ENCODE measurements at places on chromosomes 7 and 10.

GRCh38 chr10:96421995-96422394 lies 63.2 kb upstream of the OPALIN start:
- no peak for DNase-seq

DNA sequence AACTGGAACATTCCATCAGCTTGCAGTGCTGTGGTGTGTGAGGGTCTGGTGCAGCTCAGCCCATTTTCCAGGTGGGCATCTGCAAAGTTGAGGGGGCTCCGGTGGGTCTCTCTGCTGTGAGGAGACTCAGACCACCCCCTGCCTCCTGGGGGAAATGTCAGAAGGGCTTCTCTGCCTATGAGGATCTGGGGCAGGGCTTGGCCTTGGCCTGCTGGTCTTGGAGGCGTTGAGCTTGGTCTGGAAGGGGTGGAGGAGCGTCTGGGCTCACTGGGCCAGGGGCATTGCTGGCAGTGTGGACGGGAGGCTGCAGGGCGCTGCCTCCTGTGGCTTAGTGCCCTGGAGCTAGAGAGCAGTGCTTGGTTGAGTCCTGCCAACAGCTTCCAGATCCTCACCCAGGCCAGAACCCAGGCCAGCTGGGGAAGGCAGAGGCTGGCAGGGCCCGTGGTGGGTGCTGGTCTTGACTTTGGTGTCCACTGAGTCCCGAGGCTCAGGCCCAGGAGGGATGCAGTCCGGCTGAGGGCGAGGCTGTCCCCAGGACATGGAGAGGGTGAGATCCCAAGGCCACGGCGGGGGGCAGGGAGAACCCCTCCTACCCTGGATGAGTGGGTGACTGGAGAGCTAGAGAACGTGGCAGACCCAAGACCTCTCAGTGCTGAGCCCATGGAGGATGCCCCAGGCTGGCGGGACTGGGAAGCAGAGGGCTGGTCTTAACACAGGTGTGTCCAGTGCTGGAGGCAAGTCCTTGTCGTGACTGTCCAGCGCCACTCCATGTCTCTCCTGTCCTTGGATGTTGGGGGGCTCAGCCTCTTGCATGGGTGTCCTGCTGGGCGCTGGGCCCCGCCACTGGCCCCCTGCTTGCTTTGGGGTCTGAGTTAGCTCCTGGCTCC lies 2.8 kb downstream of the SPRN start:
- no peak for DNase-seq

- no peak for DNase-seq
Measured at GRCh38 chr7:155455776-155456737, 1.9 kb upstream of the EN2 start.

- peak; percentile 17 for DNase-seq
Measured at GRCh38 chr7:66682350-66683093, 53.8 kb downstream of the KCTD7 start.

DNA sequence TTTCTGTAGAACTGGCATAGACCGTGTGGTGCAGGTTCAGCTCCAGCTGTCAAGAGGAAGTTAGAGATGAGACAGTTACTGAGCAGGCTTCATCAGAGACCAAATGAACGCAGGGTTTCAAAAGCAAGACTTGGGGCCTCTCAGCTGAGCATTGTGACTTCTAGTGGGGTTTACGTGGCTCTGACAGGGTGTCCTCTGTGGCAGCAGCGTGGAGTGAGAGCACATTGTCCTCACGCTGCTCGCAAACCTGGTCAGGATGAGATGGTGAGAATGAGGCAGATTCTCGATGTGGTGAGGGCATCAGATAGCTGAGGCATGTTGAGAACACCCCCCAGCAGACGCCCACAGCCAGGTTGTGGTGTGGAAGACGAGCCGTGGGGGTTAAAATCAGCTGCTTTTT lies 126.0 kb downstream of the DNAJB6 start:
- DNase-seq = no peak

DNA sequence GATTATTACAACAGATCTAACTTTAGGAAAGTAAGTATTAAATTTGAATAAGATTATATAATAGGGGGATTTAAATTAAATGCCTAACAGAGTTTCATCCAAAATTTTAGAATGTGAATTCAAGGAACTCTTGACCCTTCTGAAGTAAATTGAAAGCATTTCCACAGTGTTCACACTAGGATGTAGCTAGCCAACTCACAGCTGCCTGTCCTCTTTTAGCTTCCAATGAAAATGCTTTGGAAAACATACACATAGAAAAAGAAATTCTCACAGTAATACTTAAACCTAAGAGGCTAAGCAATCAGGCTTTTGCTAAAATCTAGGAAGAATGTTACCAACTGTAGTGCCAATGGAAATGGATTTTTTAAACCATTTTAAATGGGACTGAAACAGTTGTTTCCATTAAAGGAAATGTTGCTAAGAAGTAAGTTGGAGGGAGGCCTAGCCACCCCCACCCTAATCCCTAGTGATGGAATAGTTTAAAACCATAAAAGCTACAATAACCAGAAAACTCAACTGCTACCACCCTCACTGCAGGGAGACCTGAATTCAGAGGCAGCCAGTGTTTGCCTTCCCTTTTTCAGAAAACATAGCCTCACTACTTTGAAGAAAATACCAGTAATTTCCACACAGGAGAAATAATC lies 58.3 kb downstream of the REEP3 start:
- no peak for DNase-seq

GRCh38 chr10:3775696-3776551 lies 9.1 kb downstream of the KLF6 start:
- peak; percentile 74 for DNase-seq

DNA sequence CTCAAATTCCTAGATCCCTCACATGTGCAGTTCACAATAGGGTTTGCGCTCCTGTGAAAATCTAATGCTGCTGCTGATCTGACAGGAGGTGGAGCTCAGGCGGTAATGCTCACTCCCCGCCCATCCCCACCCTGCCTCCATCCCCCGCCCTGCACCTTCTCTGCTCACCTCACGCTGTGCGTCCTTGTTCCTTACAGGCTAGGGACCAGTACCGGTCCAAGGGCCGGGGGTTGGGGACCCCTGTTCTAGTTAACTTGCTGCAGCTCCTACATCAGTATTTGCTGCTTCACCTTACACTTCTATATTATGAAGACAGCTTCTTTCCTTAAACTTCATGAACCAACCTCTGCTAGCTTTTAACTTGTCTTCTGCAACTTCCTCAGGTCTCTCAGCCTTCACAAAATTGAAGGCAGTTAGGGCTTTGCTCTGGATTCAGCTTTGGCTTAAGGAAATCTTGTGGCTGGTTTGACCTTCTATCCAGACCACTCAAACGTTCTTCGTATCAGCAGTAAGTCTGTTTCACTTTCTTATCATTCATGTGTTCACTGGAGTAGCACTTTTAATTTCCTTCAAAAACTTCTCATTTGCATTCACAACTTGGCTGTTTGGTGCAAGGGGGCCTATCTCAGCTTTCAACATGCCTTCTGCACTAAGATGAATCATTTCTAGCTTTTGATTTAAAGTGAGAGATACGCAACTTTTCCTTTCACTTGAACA lies 1.7 kb upstream of the TNKS2 start:
- no peak for DNase-seq

GRCh38 chr10:101287183-101287996 lies 58.1 kb upstream of the LBX1 start:
- DNase-seq = no peak
